ENCODE measurements at places on chromosomes 2 and 18.

DNA sequence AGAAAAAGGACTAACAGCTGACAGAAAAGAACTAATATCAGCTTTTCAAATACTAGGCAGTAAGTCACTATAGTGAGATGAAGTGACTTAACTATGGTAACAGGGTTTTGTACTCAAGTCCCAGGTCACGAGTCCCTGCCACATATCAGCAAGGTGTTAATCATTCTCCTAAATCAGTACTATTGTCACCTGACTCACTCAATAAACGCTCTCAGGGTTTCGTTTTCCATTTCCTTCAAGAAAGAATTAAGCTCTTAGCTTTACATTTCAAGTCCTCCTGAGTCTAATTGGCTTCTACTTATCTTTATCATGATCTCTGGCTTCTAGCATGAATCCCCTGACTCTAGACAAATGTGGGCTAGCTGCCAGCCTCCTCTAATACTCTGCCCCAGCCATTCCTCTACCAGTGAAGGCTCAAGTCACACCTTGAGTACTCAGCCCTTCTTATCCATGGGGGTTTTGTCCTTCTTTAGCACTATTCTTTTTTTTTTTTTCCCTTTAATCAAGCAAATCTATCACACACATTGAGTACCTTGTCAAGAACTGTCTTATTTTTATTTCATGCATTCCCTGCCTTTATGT, 20.0 kb downstream of the BUB1 start:
- DNase-seq, result no peak

- DNase-seq, result no peak
Observed at GRCh38 chr2:230830428-230830827, 34.3 kb upstream of the ITM2C start.

DNA sequence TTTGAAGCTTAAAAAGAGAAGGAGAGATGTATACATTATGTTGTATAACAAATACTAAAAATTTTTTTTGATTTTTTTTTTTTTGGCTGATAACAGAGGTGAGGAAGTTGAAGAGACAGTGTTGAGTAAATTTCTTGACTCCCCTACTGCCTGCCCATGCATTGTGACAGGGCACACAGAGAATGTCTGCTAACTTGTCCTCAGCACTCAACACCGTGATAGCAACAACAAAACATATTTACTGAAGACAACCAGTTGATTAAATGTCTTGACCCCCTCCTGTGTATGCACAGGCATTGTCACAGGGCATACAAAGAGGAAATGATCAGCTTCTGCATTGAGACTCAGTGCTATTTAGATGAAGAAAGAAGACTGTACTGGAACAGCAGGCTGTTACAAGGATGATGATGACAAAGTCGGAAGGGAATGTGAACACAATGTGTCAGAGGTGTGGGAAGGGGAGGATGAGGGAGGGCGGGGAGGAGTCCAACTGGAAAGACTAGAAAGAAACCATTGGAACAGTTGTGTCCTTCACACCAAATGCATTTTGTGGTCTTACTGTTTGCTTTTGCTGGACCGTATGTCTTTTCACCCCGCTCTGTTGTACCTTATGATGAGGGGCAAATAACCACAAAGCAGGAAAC, 89.5 kb downstream of the CERS6 start:
- DNase-seq, result peak; percentile 90

GRCh38 chr18:2087877-2088673, 483.2 kb downstream of the METTL4 start:
- no peak for DNase-seq

DNA sequence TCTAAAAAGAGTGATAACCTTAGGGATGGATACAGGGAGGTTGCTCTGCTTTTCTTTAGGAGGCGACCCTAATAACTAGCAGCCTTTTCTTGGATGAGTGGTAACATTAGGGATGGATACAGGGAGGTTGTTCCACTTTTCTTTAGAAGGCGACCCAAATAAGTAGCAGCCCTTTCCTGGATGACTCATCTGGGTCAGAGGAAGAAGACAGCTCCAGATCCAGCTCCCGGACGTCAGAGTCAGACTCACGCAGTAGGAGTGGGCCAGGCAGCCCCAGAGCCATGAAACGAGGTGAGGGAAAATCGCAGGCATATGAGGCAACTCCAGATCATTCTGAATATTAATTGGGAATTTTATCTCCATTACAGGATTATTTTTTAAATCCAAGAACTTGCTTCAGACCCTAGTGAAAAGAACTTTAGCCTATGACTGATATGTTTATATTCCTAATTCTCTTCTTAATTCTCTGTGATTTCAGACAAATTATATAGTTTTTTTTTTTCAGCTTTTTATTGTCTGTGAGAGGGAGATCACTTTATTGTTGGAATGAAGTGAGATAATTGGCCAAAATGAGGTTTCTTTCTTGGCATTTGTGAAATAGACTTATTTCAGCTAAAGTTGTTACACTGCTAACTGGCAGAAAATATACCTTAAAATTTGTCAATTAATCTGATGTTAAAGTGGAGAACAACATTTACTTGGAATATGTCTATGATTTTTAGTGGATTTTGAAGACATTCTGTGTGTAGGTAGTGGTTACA, 31.2 kb upstream of the C1GALT1C1L start:
- peak; percentile 73 for DNase-seq

DNA sequence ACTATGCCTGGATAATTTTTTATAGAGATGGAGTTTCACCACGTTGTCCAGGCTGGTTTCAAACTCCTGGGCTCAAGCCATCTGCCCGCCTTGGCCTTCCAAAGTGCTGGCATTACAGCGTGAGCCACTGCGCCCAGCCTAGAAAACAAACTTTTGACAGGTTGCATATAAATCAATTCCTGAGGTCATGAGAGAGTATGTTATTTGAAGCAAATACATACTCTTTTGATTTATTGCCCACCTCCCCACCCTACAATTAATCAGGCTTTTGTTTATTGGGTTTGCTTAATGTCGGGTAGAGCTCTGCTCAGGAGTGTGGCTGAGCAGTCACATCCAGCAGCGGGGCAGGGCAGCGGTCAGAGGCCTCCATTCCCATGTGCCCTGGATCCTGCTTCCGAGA, 37.9 kb upstream of the ASB1 start:
- DNase-seq, result no peak

GRCh38 chr2:47815764-47816163, 32.8 kb downstream of the MSH6 start:
- DNase-seq, result no peak

DNA sequence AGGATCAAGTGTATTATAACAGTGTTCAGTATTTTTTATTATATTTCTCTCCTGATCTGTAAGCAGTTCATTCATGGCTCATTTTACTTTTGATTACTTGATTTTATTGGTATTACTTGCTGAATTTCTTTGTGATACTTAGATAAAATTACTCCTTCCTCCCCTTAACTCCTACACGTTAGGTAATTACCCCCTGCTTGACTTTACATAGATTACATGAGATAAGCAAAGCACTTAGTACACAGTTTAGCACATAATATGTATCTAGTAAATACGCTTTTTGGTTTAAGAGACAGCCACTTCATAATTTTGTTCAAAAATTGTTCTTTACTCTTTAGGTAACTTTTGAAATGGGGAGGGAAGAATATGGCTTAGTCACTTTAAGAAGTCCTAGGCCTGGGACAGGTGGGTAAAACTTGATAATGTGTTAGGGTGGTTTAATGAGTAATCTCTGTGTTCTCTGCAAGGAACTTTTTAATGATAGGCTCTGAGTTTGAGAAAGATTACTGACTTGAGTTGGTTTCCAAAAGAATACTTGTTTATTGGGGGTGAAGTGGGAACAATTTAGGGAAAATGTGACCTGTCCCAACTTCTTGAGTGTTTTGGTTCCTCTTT, 80.9 kb downstream of the NCOA1 start:
- no peak for DNase-seq

GRCh38 chr18:14974088-14974487, 226.1 kb downstream of the ANKRD30B start:
- DNase-seq, result no peak

DNA sequence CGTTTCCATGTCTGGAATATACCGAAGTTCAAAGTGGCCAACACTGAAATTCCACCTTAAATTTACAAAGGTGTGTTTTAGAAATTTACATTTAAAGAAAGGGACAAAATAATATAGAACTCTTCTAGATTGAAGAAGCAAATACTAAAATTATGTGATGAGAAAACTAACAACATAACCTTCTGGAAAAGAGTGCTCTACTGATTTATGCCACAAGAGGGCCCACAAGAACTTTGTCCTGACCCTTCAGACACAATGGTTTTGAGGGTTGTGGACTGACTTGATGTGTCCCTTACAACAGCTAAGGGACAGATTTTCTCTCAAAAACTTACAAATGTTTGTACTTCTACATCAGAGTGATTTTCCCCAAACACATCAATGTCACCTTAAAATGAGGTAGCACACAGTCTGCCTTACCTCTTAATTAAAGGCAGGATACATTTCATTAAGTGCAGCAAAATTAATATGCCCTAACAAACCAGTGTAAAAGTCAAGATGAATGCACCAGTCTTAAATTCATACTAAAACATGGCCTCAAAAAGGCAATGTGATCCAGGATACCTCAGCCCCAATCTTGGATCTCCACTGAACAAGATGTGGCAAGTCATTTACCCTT, 36.2 kb downstream of the EIF2AK3 start:
- peak; percentile 55 for DNase-seq

DNA sequence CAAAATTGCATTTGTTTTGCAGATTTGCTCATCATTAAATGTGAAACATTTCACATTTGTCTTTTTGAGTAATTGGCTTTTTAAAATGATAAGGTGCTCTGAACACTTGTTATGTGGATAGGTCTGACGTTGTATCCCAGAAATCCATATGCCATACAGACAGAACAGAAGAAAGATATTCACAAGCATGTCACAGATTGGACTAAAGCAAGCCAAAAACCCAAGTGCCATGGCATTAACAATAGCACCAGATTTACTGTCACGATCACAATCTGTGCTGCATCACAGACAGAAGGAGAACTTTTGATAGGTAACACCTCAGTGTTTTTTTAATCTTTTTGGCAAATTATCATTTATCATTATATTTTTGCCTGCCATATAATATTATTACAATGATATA, 272.6 kb downstream of the ARHGAP15 start:
- DNase-seq, result no peak

GRCh38 chr2:202278944-202279343, 13.4 kb downstream of the NOP58 start:
- DNase-seq, result peak; percentile 80

DNA sequence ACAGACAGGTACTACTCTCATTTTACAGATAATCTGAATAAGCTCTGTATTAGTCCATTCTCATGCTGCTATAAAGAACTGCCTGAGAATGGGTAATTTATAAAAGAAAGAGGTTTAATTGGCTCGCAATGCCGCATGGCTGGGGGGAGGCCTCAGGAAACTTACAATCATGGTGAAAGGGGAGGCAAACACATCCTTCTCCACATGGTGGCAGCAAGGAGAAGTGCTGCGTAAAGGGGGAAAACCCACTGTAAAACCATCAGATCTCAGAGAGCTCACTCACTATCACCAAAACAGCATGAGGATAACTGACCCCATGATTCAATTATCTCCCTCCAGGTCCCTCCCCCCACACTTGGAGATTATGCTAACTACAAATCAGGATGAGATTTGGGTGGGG, 254.4 kb downstream of the KCNE4 start:
- peak; percentile 24 for DNase-seq

GRCh38 chr2:212078103-212078502, 460.5 kb downstream of the ERBB4 start:
- DNase-seq, result no peak

DNA sequence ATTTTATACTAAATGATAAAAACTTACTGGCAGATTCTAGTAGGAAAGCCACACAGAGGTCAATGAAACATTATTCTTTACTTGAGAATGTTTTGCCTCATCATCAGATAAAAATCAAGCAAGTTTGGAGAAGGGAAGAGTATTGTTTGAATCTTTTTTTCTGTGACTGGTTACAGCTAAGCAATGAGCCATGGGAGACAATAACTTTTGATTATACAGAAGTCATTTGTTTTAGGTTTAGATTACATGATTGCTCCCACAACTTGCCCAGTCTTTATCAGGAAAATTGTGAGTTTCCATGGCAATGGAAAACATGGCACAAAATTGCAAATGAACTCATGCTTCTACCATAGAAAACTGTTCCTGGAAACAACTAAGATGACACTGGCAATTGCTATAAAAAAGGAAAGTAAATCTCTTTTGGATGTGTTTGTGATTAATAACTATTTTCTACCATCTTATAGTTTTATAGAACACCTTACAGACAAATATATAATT, 476.8 kb downstream of the MBD2 start:
- DNase-seq, result no peak

DNA sequence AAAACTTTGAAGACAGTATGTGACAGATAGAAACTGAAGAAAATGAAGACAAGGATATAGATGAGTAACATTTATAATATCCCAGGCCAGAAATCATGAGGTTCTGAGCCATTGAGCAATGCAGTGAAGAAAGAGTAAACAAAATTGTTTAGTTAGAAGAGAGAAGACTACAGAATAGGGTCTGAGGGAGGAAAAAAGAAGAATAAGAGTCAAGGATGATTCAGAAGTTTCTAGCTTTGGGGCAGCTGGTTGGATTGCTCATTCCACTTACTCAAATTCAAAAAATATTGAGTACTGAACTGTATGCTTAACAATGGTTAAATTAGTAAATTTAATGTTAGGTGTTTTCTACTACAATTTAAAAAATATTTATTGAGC, 155.0 kb upstream of the OTX1 start:
- DNase-seq, result peak; percentile 77

- no peak for DNase-seq
Observed at GRCh38 chr2:232505856-232506255, 14.3 kb upstream of the PRSS56 start.

DNA sequence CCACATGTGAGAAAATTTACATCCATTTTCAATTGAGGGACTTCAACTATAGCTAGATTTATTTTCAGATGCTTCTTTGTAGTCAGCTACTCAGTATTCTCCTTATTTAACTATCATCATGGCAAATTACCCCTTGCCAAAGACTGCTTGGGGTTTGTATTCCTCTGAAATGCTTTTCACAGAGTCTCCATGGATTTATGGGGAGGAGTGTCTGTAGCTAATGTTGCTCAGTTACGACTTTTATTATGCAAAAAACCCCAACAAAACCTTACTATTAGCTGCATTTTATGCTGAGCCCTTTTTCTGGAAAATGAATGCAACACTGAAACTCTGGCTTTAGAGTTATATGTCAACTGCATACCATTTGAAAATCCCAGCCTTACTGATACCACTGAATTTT, 78.6 kb downstream of the RFTN2 start:
- DNase-seq, result no peak

GRCh38 chr2:157508676-157509075, 64.8 kb upstream of the CYTIP start:
- no peak for DNase-seq

DNA sequence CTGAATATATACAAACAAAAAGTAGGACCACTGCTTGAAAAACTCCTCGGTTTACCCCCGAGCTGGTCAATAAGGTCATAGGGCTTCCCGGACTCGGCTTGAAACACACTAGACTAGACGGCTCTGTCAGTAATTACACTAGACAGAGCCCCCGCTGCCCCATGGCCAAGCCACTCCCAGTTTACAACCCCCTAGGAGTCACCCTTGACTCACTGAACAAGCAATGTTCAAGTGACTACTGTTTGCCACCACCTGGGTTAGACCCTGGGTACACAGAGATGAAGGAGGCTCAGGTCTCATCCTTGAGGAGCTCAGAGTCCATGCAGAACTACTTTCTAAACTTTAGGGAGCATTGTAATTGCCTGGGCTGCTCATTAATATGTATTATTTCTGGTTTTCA, 13.7 kb upstream of the PRELID3A start:
- no peak for DNase-seq
